SK-MEL-5 (cell line): ENCODE measurements at places on chromosomes 6 and 20.
A peak's percentile ranks its signal among the peaks of the same experiment; 100 is the strongest.

DNA sequence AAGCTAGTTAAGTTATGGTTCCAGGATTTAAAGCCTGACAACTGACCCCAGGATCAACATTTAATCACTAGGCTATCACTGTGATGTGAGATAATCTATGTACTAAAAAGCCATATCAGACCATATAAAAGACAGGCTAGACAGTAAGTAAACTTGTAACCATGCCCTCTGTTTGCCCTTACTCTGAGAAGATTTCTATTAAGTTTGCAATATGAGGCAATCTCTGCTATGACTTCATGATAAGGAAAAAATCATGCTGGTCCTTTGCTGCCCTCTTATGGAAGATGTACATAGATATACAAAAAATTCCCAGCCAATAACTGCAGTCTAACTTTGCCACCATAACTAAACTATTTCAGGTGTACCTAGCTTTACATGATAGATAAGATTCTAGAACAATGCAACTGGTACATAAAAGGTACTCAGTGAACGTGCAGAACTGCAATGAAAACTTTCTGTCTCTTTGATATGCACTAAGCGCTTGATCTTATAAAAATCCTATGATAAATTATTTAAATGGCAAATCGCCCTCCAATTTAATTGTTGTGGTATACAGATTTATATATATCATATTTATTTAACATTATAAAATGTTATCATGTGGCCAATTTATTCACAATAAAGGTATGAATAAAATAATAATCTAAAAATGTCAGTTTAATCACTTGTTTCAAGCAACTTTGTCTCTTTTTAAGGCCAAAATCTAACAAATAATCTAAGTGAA is 70.5 kb downstream of the FAM217A start:
- DNase-seq = peak; percentile 93

DNA sequence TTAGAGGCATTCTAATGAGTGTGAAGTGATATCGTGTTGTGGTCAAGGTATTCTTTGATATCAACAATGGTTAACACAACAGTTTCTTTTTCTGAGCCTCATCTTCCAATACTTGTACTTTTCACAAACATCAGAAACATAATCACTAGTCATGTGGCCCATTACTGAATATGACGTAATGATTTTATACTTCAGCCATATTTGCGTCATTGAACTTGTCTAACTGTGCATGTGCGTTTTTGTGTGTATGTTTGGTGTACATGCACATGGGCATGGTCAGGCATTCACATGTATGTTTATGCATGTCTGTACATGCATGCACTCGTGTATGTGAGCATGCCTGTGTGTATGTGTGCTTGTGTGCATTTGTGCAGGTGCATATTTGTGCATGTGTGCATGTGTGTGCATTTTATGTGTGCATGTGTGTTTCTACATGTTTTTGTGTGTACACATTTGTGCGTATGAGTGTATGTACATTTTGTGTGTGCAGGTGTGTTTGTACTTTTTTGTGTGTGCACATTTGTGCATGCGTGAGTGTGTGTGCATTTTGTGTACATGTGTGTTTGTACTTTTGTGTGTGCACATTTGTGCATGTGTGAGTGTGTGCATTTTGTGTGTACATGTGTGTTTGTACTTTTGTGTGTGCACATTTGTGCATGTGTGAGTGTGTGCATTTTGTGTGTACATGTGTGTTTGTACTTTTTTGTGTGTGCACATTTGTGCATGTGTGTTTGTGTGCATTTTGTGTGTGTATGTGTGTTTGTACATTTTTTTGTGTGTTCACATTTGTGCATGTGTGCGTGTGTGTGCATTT is 29.4 kb downstream of the PRR18 start:
- DNase-seq = no peak

DNA sequence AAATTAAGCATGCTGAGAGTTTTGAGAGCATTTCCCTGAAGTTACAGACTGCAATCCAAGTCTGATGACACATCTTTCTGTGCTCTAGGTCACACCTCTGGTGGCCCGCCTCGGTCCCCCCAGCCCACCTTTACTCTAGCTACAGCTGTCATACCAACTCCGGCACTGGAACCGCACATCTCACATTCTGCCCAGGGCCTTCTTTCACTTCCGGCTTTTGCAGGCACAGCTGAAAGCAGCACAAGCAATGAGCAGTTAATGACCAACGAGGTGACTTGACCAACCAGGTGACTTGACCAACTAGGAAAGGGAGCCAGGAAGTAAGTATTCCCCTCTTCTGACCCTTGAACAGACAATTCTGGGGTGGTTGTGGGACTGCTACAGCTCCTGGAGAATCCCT is 88.6 kb upstream of the MOCS1 start:
- DNase-seq = no peak

- DNase-seq = no peak
Observed at GRCh38 chr6:67300430-67301040, 1334.5 kb upstream of the ADGRB3 start.

GRCh38 chr6:43742285-43742684 is 27.7 kb upstream of the VEGFA start:
- no peak for DNase-seq

- DNase-seq = peak; percentile 45
Observed at GRCh38 chr6:123127807-123128206, 131.8 kb downstream of the CLVS2 start.

- no peak for DNase-seq
Observed at GRCh38 chr20:37596890-37597536, 69.3 kb upstream of the BLCAP start.

DNA sequence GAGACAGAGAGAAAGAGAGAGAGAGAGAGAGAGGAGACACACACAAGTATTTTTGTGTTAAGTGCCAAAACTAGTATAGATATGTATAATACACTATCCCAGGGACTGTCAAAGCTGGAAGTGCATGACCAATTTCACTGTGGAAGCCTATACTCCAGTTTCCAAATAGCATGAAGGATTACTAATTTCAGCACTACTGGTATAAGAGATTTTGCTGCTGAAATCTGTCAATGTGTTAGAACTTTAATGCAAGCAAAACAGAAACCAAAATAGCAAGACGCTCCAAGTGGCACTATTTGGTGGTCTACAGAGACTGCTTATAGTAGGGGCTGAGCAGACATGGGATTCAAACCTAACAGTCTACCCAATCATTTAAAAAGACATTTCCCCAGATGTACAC is 284.8 kb downstream of the BTBD9 start:
- DNase-seq = no peak

DNA sequence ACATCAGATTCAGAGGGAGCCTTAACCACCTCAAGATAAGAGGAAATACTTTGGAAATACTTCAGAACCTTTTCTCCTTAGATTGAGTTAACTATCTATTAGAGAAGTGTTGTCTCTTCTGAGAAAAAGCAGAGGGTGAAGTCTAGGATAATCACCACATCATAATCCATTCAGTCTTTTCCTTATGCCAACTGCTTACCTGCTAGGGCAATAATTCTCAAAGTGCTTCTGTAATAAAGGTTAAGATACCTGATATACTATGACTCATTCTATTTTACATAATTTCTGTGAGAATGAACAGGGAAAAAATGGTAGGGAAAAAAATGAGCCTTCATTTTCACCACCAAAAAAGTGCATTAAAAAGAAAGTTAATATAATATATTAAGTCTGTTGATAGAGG is 70.1 kb upstream of the LOC128125822 start:
- DNase-seq = no peak

GRCh38 chr20:36861875-36862801 is 13.8 kb upstream of the TLDC2 start:
- peak; percentile 85 for DNase-seq

DNA sequence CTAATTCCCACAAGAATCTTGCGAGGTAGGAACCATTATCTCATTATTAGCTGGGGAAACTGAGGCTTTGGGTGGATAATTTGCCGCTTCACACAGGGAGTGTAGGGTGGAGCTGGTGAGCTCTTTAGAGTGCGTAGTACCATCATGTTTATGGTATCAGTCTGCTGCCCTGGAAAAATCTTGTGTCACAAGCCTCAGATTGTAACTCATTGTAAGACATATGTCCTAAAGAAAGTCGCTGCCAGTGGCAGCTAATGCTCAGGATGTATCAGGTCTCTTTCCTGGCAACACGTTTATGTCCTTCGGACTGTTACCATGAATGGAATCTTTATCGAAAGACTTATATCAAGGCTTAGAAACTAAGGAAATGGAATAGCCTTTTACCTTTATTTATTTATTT is 1.9 kb downstream of the ZFAND3 start:
- no peak for DNase-seq

GRCh38 chr6:1585669-1586049 is 24.1 kb upstream of the FOXC1 start:
- no peak for DNase-seq

DNA sequence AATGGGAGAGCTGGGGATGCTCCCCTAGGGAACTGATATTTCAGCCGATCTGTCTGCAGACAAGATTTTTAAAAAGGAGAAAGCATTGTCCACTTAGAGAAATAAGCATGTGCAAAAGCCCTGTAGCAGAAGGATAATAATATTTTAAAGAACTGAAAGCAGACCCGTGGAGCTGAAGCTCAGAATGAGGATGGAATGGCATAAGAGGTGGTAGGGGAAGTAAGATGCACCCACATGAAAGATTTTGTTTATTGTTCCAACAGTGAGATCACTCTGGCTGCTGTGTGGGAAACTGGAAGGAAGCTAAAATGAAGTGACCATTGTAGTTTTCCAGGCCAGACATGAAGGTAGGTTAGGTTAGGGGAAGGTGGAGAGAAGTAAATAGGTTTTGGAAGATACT is 266.4 kb upstream of the PRDM1 start:
- no peak for DNase-seq

DNA sequence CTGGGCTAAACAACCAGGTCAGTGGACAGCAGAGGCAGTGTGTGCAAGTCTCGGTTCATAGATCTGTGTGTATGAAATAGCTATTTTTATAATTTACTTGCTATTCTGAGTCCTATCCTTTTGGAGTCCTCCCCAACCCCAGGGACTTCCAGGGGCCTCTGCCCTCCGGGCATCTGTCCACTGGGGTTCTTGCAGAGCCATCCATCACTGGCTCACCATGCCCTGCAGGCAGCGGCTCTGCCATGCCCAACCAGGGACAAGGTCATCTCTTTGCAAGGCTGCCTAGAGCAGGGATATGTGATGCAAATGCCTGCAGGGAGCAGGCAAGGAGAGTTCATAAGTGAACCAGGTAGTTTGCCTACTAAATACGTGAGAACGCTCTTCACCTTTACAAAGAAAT is 10.5 kb upstream of the BEND3 start:
- no peak for DNase-seq

GRCh38 chr6:126905917-126906316 is 212.6 kb upstream of the RSPO3 start:
- DNase-seq = no peak

DNA sequence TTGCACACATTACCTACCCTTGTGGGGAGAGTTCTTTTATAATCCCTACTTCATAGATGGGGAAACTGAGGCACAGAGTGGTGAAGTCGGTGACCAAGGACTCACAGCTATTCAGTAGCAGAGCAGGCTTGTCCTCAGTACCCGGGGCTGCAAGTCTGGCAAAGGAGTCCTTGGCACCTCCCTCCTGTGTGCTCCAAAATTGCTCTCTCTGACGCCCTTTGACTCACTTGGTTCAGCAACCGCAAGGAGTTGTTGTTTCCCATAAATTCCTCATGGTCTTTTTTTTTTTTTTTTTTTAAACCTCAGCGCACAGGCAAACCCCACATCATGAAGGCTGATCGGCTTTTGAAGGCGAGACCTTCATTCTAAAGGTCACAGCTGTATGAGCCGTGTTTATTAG is 143.2 kb downstream of the CEBPB start:
- DNase-seq = no peak

DNA sequence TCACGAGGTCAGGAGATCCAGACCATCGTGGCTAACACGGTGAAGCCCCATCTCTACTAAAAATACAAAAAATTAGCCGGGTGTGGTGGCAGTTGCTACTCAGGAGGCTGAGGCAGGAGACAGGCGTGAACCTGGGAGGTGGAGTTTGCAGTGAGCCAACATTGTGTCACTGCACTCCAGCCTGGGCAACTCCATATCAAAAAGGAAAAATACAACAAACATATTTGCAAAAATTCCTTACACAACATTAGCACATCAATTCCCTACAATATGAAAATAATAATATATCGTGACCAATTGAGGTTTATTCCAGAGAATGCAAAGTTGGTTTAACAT is 38.8 kb upstream of the PLEKHG1 start:
- DNase-seq = no peak

DNA sequence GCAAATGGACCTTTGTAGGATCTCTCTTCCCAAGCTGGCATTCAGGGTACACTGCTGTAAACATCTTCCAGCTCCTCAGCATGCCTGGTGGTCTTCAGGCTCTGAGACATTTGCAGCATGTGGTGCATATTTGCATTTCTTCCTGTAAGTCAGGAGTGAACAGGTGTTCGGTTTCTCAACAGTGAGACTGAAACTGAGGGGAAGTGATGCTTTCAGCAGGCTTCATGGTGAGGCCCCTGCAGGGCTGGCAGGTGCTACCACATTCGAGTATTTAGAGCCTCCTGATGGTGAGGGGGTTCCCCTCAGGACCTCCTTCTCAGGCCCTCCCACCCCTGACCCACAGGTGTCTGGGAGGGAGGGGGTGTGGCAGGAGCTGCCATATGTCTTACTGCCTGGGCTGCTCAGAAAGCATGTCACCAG is 15.1 kb downstream of the MYBL2 start:
- DNase-seq = no peak

DNA sequence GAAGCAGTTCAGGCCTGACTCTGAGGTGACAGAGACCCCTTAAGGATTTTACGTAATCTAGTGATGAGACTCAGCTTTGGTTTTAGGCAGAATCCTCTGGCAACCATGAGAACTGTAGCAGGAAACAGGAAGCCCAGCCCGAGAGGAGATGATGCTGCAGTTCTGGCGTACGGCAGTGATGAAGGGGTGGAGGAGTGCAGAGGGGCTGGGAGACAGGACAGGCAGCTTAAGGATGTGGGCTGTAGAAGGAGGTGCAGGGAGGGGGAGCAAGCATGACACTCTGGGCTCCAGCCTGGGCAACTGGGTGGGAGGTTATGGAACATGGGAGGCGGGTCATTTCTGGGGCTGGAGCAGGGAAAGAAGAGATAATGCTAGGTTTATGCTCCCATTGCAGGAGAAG is 67.1 kb downstream of the LRFN2 start:
- no peak for DNase-seq

DNA sequence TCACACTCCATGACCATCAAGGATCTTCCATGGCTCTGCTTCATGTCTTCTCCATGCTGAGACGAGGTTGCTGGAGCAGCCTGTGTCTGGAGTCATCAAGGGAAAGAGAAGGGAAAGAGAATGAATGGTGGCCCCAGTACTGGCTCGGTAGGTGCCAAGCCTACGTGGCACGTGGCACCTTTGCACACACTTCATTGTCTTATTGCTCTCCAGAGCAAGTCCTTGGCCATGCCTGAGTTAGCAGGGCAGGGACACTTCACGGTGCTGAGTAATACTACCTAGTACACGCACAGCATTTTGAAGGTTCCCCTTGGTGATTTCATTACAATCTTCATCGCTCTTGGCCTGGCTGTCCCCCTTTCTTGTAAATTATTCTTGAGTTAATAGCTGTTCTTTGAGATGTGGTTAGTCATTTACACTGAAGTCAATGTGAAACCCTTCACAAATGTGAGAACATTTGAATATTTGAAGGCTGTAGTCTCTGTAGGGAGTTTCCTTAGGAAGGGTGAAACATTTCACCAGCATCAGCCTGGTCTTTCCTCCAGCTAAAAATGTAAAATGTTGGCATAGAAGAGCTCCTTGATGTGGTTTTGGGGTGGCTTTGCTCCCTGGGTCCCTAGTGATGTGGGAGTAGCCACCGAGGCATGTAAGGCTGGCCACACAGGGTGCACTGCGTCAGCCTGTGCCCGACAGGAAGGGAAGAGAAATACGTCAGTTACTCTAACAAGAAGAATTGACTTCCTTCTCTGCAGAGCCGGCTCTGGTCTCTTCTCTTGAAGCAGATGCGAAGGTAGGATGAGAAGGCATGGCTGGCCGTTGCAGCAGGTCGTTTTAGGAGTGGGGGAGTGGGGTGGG is at the start of gene SYTL3:
TSS of gene SYTL3 (plus strand) at position 766 of the 855 bp plus-strand sequence. CDS start 13,215 bp downstream, outside the sequence.
- peak; percentile 23 for DNase-seq
